Stimulated activated CD8-positive, alpha-beta memory T cell treated with anti-CD3 and anti-CD28 coated beads, Interleukin-4, amount 100 ng/mL, for 4 hours (primary cell): ENCODE measurements at places on chromosomes 6 and 20.

GRCh38 chr6:36487698-36488097 is 44.9 kb downstream of the KCTD20 start:
- DNase-seq: no peak

DNA sequence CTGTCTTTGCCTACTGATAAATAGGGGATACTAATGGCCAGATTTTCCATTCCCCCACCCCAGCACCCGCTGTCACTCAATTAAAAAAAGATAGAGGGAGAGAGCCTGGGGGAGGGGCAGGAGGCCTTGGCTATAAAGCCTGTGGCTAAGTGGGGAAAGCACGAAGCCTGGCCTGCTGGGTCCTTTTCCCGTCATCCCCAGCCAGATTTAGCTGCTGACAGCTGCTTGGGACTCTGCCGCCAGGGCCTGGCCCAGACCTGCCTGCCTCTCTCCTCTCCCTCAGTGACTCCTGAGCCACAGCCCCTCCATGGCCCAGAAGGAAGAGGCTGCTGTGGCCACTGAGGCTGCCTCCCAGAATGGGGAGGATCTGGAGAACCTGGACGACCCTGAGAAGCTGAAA is at the start of gene APOBEC2:
Gene APOBEC2 (plus strand): TSS at position 162 of the 400 bp plus-strand sequence. CDS start 146 bp downstream, at position 308.
- no peak for DNase-seq

DNA sequence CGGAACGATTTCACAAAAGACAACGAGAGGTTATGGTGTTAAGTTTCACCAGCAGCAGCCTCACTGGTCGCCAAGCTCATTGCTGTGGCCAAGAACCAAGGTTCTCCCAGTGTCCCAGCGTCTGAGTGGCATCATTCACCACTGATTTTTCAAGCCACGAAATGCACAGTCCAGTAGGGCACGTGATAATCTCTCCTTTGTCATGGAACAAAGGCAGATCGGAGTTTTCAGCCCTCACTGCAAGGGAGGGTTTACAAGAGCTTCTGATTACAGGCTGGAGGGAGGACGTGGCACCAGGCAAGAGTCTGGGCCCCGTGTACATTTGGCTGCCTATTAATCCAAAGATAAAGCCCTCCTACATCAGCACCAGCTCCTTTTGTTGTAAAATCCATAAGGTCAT is 2.0 kb downstream of the CD24 start:
- no peak for DNase-seq

- no peak for DNase-seq
These were observed 74.6 kb downstream of the DTD1 start for GRCh38 chr20:18662279-18663040.

GRCh38 chr6:169791721-169792131 is 40.3 kb downstream of the ERMARD start:
- DNase-seq: no peak

DNA sequence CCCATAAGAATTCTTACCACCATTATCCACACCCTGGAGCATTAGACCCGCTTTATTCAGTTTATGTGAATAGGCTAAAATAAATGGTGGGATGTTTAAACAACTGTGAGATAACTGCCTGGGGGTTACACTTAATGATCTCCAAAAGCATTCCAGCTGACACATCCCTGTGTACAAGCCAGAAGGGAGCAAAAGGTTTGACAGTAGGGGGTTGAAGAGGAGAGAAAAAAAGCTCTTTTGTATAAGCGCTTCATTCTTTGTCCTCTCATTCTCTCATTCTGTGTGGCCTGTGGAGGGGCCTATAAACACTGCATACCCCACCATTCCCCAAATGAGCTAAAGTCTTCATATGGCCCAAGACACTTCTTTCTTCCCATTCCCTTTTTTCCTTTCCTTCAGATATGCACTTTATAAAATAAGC is 30.8 kb upstream of the COL21A1 start:
- DNase-seq: no peak

- DNase-seq: no peak
These were observed 283.2 kb downstream of the GMDS start for GRCh38 chr6:1962201-1962600.

GRCh38 chr6:10510592-10511367 is 10.4 kb upstream of the GCNT2 start:
- no peak for DNase-seq

GRCh38 chr6:39218868-39219567 is 10.3 kb downstream of the KCNK5 start:
- no peak for DNase-seq

DNA sequence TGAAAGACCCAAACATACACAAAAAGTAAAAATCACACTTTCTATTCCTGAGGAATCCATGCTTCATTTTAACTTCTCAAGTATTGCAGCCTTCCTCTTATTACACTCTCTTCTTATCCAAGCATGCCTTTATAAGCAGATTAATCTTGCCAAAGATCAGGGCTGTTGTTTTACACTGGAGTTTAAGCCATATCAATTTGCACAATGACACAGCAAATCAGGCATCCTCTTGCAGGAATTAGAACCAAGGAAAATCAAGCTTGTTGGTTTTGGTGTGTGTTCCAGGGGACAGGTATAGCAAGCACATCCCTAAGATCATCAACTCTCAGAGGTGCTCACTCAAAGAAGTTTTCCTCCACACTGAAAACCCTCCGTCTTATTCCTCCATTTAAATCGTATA is 69.5 kb downstream of the CYP39A1 start:
- no peak for DNase-seq

GRCh38 chr6:33692760-33693158 is 18.7 kb downstream of the UQCC2 start:
- DNase-seq: peak; percentile 18

DNA sequence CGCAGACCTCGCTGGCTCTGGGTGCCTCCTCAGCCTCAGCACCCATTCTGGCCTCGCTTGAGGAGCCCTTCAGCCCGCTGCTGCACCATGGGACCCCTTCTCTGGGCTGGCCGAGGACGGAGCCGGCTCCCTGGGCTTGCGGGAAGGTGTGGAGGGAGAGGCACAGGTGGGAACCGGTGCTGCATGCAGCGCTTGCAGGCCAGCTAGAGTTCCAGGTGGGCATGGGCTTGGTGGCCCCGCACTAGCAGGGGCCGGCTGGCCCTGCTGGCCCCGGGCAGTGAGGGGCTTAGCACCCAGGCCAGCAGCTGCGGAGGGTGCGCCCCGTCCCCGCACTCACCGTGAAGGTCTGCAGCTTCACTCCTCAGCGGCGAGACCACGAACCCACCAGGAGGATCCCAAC is 30.4 kb downstream of the DEFB114 start:
- no peak for DNase-seq

- DNase-seq: no peak
These were observed 670.6 kb upstream of the EPHA7 start for GRCh38 chr6:94089941-94090340.

GRCh38 chr6:36615018-36615761 is 21.0 kb downstream of the SRSF3 start:
- no peak for DNase-seq

DNA sequence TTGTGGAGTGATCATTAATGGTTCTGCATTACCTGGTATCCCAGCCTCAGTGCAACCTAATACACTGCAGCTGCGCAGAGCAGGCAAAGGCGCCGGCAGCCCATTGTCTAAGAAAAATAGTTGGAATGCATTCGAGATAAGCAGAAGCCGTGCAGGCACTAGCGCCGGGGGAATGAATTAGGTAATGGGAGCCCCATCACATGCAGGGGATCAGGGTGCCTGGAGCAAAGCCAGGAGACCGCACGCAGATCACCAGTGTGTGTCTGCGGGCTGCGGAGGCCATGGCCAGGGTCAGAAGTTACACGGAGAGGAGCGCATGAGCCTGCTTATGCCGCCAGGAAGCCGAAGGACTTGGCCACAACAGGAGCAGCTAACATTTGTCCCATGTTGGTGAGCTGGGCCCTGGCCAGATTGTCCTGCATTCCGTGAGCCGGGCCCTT is 156.8 kb downstream of the DLL1 start:
- DNase-seq: no peak

GRCh38 chr6:101741474-101742171 is 348.1 kb downstream of the GRIK2 start:
- no peak for DNase-seq

- DNase-seq: no peak
These were observed 215.1 kb upstream of the QKI start for GRCh38 chr6:163199371-163199770.

- DNase-seq: no peak
These were observed 70.1 kb upstream of the RBM24 start for GRCh38 chr6:17211101-17211500.

GRCh38 chr20:43947316-43947710 is 32.7 kb downstream of the TOX2 start:
- DNase-seq: no peak
